ENCODE measurements at places on chromosomes 7 and 10.

DNA sequence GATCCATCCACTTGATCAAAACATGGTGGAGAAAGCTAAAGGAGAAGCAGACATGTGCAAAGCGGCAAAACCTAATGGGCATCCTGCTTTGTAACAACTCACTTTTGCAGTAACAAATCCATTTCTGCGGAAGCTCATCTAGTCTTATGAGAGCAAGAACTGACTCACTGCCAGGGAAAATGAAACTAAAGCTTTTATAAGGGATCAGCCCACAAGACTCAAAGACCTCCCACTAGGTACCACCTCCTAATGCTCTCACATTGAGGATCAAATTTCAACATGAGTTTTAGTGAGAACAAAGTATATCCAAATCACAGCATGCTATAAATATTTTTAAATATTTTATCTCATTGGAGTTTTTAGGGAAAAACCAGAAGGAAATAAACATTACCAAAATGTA lies 120.1 kb upstream of the GNAI1 start:
- DNase-seq: peak; percentile 33

GRCh38 chr7:80263333-80263732 lies 128.7 kb downstream of the GNAI1 start:
- DNase-seq: peak; percentile 61

DNA sequence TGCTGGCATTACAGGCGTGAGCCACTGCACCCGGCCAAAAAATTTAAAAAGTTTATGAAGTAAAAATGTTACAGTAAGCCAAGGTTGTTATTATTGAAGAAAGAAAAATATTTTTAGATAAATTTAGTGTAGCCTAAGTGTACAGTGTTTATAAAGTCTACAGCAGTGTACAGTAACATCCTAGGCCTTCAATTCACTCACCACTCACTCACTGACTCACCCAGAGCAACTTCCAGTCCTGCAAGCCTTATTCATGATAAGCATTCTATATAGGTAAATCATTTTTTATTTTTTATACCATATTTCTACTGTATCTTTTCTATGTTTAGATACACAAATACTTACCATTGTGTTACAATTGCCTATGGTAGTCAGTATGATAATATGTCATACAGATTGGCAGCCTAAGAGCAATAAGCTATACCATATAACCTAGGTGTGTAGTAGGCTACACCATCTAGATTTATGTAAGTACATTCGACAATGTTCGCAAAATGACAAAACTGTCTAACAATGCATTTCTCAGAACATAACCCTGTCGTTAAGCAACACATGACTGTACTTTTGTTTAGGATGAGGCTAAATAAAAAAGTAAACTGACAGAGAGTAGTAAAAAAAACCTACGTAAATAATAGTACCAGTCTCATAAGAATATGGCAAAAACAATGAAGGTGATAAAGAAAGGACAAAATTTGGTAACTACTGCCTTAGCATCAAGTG lies 77.8 kb upstream of the FAM133B start:
- no peak for DNase-seq

DNA sequence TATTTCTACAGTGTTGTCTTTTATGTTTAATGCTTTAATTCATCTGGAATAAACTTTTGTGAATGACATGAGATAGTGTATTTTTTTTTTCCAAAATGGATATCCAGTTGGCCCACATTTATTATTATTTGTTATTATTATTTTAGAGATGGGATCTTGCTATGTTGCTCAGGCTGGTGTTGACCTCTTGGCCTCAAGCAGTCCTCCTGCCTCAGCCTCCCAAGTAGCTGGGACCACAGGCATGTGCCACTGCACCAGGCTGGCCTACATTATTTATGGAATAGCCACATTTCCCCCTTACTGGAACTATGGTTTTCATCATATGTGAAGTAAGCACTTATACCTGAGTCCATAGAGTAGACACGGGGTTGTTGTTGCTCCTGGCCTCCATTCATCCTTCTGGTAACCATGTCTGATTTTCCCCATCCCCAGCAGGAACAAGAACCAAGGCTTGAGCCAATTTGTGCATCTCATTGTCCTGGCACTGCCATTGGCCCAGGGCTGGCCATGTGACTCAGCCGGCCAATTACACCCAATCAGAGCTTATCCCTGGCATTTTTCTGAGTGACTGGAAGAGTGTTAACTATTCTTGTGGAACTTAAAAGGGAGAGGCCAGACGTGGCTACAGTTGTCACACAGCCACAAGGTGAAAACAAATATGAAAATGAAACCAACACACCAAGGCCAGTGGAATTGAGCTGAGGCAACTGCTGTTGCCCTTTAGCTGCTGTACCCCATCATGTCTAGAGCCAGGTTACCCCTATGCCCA lies 23.1 kb downstream of the PRF1 start:
- no peak for DNase-seq

DNA sequence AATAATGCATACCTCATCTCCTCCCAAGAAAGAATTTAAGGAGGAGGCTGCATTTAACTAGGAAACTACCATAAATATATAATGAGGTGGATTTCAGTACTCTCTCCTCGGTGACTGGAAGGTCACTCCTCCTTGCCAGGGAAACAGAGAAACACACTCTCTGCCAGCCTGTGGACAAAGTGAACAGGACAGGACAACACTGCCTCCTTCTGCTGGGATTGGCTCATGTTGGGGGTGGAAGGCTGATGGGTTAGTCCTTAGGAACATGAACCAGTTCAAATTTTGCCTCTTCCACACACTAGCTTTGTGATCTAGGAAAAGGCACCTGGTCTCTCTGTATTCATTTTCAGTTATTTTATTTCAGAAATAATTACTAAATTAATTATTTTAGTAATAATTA lies 50.6 kb upstream of the STEAP4 start:
- DNase-seq: no peak

DNA sequence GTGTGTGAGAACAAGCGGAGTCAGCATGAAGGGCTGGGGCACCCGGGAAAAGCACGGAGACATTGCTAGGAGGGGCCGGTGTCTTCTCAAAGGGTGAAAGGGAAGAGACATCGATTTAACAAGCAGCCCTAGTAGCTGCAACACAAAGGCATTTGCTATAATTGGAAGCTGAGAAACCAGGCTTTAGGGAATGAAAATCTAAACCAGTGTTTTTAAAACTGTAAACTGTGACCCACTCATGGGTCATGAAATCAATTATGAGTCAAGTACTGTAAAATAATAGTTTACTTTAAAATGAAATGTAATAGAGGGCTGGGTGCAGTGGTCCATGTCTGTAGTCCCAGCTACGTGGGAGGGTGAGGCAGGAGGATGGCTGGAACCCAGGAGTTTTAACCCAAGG lies 128.7 kb upstream of the RHEB start:
- DNase-seq: no peak

GRCh38 chr7:30237271-30237695 lies 47.1 kb upstream of the ZNRF2 start:
- DNase-seq: no peak

GRCh38 chr7:127652333-127653248 lies 597 bp downstream of the SND1 start:
- peak; percentile 27 for DNase-seq

DNA sequence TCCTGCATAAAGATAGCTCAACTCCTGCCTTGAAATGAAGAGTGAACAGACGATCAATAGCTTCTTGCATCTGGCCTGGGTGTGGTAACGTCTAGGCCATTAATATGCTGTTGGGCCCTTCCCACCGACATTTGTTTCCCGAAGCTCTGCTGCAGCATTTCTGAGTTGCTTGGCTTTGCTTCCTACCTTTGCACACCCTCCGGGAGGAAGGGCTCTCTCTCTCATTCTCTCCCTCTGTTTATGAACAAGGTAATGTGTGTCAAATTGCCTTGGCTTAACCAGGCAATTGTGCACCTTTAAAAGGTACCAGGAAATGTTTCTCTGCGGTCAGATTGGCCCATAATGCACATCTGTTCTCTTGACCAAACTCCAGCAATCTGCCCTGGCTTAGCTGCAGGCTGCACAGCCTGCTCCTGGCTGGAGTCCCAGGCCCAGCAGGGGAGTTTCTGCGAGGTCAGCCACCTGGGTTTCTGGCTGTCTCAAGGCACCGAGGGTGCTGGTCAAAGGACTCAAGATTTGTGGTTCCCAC lies 223.7 kb downstream of the SNX10 start:
- no peak for DNase-seq

DNA sequence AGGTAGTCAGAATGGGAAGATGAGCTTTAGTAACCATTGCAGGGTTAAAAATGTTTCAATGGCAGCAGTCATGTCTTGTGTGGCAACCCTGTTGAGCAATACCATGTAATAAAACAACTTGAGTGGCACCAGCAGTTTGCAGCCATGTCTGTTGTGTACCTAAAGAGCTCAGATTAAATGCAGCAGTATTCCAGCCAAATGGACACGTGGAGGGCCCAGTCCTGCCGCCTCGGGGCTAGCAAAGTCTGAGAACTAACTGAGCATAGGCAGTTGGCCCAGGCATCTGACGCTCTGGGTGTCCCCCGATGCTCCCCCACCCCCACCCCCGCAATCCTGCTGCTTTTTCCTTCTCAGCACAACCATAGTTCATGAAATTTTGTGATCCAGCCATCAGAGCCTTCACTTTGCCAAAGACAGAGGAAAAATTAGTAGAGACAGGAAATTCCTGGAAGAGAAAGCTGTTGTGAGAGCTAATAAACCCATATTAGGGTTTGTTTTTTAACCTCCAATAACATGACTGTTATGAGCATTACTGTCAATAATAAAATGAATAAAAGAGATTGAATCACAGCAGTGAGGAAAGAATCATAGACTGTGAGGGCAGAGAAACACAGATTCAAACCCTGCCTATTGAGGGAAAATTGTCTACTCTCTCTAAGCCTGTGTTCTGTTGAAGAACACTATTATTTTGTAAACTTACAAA lies 220.6 kb upstream of the RHOBTB1 start:
- DNase-seq: peak; percentile 23

DNA sequence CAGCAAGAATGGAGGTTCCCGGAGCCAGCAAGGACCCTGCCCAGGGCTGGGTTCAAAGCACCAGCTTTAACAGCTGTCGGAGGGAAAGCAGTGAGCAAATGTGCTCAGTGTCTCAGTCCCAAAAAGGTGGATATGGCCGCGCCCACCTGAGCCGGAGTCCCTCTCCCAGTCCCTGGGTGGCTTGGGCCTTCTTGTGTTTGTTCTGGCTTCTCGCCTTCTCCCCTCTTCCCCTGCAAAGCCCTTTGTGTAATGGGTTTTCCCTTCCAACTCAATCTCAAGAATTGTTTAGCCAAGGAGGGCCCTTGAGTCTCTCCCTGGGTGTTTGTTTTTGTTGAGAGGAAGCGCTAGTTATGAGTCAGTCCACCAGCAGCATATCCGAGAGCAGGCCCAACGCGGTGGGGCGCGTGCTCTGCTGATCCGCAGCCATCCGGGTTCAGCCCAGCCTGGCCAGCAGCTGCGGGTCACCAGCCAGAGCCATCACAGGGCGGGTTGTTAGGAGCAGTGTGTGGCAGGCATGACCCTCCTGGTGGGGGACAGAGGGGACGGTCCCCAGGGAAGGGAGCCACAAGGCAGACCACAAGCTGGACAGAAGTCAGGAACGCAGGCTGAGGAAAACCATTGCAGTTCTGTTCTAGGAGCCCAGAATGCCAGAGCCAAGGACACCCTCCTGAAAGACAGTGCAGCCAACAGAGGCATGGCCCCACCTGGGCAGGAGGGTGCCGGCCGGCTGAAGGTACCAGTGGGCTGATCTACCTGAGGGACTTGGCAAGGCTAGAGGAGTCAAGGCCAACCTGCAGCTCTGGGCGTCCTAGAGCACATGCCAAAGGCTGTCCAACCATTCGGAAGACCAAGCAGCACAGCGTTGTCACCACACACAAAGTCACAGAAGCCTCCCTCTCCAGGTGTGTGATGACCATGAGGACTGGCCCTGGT lies 21.3 kb downstream of the CALML3 start:
- DNase-seq: no peak

DNA sequence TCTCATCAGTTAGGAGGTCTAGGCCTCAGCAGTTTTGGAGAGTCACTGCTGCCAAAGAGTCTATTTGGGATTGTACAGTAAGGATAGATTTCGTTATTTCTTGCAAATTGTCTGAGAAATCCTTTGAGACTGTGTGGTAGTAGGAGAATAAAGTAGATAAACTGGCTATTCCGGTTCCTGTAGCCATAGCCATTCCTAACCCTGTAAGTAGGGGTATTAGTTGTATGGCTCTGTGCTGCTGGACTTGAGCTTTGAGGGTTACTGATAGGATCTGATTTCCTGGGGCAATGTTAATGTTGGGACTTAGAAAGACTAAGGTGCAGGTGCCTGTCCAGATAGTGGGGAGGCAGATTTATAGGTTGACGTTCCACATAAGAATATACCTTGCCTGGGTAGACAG lies 36.1 kb upstream of the ZNF138 start:
- DNase-seq: no peak

DNA sequence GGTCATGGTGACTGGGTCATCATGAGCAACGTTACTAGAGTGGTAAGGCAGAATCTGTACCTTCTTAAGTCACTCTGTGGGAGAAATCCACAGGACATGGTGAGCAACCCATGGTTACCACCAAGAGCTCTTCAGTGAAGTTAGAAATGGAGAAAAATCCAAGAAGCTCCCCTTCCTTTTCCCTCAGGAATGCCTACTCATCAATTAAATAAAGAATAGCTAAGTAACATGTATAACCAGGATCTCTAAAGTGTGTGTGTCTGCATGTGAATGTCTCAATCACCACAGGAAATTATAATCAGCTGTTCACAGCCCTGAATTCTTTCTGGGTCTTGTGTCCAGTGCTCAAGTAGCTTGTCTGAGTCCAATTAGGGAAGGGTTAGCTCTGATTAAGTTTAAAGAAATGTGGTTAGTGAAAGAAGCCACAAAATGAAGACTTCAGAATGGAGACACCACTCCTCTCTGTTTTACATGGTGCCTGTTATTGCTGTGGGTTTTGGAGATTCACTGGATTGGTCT lies 73.2 kb downstream of the SEM1 start:
- DNase-seq: peak; percentile 20

DNA sequence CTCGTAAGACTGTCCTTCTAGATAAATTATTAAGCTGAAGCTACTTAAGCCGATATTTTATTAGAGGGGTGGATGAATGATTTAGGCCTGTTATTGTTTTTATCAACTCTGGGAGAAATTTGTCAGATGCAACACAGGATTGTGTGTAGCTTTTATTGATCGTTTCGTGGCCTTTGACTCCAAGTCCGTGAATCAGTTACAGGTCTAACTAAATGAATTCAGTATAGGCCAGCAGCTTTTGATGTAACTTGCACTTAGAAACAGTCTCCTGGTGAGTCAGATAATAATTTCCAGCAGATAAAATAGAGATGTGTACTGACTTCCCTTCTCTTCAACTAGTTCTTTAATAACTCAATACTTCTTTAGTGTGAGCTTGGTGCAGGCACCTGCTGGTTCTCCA lies 341.7 kb upstream of the SMIM30 start:
- DNase-seq: no peak

DNA sequence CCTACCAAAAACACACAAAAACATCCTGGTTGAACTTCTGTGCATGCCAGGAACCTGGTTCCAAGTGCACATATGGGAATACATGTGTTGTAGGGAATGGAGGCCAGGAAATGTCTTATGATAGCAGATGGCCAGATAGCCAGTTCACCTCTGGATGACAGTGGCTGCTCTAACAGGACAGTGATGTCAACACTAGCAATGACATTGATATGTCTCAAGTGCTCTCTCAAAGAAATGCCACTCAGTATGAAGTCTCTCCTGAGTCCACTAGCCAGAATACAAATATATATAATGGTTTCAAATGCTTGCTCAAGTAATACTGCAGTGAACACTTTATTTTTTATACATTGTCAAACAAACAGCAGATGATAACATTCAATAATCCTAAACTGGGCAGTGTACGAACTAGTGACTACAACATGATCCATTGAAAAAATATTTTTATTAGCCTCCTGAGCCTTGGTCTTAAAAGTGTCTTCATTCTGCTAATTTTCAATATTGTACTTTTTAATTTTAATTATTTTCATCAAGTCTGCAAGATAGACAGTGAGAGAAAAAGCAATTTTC lies 26.0 kb upstream of the PCDH15 start:
- no peak for DNase-seq

GRCh38 chr10:4522296-4523000 lies 303.6 kb upstream of the AKR1E2 start:
- no peak for DNase-seq
